NCI-H1436 (cell line): ENCODE measurements at places on chromosomes 1 and 21.

DNA sequence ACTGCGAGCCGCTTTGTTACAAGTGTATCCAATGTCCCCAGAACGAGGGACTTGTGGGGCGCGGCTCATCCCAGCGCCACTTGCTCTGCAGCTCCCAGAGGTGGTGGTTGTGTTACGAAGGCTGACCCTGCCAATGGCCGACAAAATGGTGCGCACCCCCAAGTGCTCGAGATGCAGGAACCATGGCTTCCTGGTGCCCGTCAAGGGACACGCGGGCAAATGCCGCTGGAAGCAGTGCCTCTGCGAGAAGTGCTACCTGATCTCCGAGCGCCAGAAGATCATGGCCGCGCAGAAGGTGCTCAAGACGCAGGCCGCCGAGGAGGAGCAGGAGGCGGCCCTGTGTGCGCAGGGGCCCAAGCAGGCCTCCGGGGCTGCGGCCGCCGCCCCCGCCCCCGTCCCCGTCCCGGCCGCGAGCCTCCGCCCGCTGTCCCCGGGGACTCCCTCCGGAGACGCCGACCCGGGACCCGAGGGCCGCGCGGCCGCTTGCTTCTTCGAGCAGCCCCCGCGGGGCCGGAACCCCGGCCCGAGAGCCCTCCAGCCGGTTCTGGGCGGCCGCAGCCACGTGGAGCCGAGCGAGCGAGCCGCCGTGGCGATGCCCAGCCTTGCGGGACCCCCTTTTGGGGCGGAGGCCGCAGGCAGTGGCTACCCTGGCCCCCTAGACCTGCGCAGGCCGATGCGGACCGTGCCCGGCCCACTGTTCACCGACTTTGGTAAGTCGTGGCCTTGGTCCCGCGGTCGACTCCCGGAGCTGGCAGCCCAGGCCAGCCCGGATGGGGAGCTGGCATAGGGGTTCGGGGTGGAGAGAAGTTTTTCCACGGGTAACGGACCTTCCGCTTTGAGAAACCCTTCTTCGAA lies at the start of gene DMRTB1:
TSS of gene DMRTB1 (plus strand) at position 79 of the 855 bp plus-strand sequence. CDS start at position 134, 55 bp downstream.
- no peak for DNase-seq

- no peak for DNase-seq
Measured at GRCh38 chr1:30928171-30928570, 19.6 kb upstream of the SDC3 start.

DNA sequence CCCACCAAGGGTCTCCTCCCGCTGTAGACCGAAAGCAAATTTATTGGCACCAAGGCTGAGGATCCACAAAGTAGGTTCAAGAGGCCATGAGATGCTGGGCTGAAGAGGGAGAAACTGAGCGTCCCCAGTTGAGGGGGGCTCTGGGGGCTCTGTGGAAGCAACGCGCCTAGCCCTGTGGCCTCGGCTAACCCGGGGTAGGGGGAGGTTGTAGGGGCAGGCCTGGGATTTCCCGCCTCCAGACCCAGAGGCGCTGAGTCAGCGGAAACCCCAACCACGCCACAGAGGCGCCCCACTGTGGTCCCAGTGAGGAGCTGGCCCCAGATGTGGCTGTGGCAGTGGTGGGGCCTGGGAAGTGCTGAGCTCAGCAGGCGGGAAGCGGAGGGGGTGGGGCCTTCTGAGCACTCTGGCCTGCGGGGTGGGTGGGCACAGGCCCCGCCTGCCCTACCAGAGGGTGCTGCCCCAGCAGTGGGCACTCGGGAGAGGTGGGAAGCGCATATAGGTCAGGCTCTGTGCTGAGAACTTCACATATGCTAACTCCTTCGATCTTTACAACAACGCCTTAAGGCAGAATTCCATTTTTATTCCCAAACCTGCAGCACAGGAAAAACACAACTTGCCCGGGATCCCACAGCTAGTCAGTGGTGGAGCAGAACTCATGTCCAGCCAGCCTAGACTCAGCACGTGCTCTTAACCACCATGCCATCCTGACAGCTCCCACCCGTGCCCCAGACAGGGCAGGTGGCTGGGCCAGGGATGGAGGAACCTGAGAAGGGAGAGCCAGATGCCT lies 1.5 kb upstream of the COL16A1 start:
- no peak for DNase-seq

GRCh38 chr1:11482198-11482597 lies 3.2 kb downstream of the DISP3 start:
- DNase-seq, result no peak

GRCh38 chr21:24714646-24715200 lies 892.6 kb downstream of the MRPL39 start:
- DNase-seq, result no peak

DNA sequence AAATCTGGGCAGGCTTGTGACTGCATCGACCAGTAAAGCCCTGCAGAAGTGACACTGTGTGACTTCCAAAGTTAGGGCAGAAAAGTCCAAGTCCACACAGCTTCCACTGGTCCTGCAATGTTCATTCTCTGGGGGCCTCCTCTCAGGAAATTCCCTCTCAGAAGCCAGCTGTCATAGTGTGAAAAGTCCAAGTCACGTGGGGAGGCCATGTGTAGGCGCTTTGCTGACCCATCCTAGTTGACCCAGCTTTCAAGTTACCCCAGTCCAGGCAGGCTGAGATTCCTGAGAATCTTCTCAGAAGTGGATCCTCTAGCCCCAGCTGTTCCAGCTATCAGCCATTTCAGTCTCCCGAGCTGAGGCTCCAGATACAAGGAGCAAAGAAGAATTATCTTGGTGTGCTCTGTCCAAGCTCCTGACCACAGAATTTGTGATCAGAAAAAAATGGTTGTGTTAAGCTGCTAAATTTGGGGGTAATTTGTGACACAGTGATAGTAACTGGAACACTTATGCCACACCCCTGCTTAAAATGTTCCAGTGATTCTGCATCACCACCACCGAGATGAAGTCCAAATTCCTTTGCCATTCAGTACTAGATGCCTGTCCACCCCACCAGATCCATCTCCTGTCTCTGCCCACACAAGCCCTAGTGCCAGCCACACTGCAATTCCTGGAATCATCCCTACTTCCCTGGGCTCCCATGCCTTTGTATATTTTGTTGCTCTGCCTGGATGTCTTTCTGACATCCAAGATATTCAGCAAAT lies 2.5 kb upstream of the STUM start:
- no peak for DNase-seq

- no peak for DNase-seq
Measured at GRCh38 chr1:230157420-230158390, 90.7 kb downstream of the GALNT2 start.

DNA sequence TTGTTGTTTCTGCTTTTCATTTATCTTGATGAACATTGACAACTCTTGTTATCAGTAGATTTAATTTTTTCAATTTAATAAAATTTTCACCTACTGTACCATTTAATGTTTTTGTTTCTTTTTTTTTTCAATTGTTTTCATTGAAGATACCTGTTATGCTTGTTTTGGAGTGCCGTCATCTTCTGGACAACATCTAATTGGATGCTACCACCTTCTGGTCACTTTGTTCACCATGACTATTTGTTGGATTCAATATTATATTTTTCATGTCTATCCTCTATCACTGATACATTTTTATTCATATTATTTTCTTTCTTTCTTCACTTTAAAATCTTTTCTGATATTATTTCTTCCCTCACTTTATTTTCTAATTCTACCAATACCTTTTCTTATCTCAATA lies 14.0 kb downstream of the KRTAP21-2 start:
- DNase-seq, result no peak

GRCh38 chr1:55061000-55061705 lies 21.8 kb downstream of the PCSK9 start:
- DNase-seq, result no peak

DNA sequence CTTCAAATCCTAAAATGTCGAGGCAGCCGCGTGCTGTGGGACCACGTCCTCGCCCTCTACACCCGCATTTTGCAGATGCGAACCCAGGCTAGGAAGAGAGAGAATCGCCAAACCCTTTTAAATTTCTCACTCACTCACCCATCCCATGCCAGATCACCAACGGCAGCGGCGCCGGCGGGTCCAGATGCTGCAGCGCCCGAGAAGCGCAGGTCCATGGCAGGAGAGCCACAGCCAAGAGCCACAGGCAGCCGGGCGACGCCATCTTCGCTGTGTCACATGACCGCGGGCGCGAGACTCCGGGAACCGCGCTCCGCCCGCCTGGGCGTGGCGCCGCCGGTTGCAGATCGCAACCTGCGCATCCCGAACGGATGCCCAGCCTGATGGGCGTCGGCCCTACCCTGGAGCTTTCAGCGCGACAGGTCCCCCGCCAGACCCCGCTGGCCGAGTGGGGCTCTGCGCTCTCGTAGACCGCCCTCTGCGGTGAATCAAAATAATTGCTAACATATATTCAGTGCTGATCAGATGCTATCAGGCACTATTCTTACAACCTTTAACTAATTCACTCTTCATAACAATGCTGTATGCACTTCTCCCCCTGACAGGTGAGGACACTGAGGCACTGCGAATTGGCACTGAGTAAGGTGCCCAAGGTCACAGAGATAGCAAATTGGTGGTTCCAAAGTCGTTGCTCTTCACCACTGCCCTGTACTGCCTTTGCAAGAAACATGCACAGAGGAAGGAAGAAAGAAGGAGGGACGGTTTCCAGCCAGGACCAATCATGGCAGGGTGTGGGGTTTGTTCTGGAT lies at the start of gene PPT1:
TSS of gene PPT1 (minus strand) at position 276 of the 806 bp plus-strand sequence. CDS start at position 262, 14 bp downstream.
- peak; percentile 69 for DNase-seq

GRCh38 chr1:8201331-8201861 lies 116.5 kb upstream of the SLC45A1 start:
- DNase-seq, result no peak

GRCh38 chr1:38044221-38045215 lies 2.1 kb downstream of the POU3F1 start:
- DNase-seq, result no peak

GRCh38 chr1:21828506-21829210 lies 16.6 kb downstream of the LDLRAD2 start:
- no peak for DNase-seq

- DNase-seq, result peak; percentile 99
Measured at GRCh38 chr1:39845569-39846566, 37.4 kb downstream of the TRIT1 start.

DNA sequence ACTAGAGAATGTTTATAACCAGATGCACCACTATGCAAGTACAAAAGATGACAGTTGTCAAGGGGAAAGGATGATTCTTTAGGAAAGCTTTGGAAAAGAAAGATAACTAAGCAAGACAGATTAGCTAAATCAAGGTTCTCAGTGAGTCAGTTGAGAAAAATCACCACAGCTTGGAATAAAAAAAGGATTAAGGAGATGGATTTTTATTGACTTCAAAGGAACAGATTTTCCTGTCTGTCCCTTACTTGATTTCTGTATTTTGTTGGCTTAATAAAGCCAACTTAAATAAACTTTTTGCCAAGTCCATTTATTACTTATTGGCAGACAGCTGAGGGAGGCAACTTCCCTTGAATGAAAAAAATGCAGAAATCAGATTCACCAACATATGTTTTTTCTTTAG lies 93.9 kb downstream of the NR5A2 start:
- DNase-seq, result no peak

DNA sequence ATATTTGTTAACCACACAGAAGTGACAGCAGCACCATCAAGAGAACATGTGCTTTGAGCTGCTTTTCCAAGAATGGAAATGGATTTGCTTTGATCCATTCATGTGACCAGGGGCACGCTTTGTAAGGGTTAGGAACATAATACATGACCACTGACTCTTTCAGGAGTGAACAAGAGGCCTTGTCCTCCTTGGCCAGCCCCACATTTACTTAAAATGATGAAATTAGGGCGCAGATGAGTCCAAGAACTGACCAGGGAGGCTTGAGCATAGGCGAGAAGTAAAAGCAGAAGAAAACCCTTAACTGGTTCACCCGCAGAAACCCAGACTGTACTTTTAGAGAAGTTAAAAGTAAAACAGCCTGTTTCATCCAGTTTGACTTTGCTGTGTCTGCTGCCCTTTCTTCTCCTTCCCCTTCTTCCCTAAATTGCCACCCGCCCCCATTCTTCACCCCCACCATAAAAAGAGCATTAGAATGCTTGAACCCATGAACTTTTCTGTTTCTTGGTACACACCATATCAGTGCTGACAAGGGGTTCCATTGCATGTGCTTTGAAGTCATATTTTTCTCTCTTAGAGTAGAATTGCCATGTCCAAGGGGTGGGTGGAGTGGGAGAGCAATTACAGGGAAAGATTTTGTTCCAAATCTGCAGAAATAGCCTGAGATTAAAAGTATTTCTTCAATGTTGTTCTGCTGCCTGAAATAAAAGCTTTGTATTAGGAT lies 2.6 kb upstream of the GLUL start:
- no peak for DNase-seq

GRCh38 chr1:155167166-155168104 lies 5.7 kb downstream of the KRTCAP2 start:
- peak; percentile 85 for DNase-seq

GRCh38 chr1:21955501-21956281 lies 18.6 kb upstream of the HSPG2 start:
- DNase-seq, result no peak

GRCh38 chr1:239547987-239548386 lies 161.6 kb downstream of the CHRM3 start:
- no peak for DNase-seq

DNA sequence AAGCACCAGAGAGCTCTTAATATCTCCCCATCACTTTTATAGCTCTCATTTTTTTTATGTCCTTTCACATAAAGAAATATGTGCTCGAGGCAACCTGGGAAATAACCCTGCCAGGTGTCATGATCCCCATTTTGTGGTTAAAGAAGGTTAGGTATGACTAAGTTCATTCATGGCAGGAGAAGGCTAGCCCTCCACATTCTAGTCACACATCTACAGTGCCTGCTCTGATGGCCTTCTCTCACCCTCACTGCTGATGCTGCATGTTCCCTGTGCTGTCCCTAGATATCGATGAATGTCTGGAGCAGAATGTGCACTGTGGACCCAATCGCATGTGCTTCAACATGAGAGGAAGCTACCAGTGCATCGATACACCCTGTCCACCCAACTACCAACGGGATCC lies 187.5 kb downstream of the TPR start:
- DNase-seq, result no peak

DNA sequence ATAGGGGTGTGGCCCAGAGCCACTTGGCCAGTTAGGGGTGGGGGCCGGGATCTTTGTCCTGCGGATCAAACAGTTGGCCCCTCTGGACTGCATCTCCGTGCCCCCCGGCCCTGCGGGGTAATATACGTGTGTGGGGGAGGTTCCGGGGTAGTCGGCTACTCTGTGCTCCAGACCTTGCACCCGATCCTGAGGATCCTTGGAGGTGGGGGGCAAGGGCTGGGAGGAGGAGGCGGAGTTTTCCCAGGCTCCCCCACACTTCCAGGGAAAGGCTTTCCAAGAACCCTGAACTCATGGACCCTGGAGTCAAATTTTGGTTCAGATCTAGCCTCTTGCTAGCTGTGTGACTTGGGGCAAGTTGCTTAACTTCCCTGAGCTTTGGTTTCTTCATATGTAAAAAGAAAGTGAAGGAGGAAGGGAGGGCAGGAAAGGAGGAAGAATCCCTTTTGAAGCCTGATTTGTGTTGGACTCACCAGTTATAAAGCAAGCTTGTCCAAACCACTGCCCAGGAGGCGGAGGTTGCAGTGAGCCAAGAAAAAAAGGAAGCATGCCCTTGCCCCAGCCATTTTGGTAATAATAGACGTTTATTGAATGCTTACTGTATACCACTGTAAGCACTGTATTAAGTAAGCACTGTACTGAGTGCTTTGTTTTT lies 686 bp downstream of the MIIP start:
- no peak for DNase-seq

- no peak for DNase-seq
Measured at GRCh38 chr21:26194811-26195251, 24.3 kb upstream of the APP start.
